ENCODE measurements at places on chromosomes 7 and 10.

DNA sequence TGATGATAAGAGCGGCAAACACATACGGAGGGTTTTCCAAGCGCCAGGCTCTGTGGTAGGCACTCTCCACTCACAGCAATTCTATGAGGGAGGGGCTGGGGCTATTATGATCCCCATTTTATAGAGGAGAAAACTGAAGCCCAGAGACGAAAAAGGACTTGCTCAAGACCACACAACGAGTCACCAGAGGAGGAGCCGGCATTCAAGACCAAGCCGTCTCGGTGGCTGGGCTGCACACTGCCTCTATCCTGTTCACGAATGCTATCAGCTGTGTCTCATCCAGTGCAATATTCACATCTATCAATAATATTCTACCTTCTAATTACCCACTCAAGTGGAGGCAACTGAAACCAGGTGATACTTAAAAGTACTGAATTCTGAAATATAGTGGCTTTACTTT lies 67.8 kb upstream of the NMT2 start:
- DNase-seq: no peak

- no peak for DNase-seq
These were observed 10.9 kb downstream of the CDCA7L start for GRCh38 chr7:21934808-21935207.

DNA sequence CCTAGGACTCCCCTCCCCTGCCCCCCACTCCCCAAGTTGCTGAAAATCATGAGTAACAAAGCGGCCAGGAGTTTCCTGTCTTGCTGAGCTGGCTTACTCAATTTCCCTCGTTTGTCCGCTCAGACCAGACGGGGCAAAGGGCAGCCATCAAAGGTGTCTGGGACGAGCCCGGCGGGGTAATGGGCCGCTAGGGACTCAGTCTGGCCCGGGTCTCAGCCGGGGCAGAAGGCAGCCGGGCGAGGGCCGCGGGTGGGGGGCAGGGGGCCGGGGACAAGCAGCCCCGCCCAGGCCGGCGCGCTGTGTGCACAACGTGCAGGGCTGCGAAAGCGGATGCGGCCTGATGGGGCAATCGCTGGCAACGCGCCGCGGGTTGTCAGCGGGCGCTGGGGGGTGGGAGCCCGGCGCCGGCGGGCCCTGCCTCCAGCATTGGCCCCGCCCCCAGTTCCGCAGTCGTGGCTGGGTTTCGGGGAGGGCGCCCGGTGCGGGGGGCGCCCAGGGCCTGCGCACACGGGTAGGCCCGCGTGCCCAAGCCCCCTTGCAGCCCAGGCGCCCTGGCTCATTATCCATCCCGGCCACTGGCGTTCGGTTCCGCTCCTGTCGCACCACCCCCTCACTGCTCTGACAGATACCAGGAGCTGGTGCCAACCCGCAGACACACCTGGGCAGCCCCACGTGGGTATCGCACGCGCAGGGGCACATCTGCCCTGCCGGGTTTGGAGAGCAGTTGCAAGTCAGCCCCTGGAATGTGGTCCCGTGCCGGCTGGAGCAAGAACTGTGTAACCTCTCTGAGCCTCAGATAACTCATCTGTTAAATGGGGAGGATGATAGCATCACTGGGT lies 35.1 kb downstream of the DNAJB12 start:
- peak; percentile 76 for DNase-seq

DNA sequence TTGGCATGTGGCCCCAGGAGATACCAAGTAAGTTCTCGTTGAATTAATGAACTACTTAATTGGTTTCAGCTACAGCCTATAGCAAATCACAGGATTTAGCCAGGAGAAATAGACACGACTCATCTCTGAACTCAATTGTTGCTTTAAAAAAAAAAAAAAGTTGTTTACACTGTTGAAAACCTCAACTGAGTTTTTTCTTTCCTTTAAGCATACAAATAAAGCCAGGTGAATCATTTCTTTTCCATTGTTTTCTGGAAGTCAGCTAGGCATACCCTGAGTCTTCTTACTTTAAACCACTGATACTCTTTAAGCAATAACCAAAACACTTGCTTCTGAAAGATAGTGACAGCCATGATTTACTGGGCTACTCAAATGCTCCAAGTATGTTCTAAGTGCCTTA lies 755 bp downstream of the FRMPD2 start:
- DNase-seq: no peak

DNA sequence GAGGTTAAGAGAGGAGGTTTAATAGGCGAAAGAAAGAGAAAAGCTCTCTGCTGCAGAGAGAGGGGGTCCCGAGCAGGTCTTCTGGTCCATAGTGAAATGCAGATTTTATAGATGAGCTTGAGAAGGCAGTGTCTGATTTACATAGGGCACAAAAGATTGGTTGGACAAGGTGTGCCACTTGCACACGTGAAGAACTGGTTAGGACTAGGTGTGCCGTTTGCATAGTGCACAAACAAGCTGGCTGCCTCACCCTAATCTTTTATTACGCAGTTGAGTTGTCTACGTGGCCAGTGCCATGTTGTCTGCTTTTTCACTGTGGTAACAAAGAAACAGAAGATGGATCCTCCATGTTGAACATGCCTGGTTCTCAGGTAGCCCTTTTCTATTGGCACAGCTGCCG lies 82.6 kb downstream of the AMPH start:
- no peak for DNase-seq

- no peak for DNase-seq
These were observed 525.3 kb upstream of the CELF2 start for GRCh38 chr10:10492420-10492819.

DNA sequence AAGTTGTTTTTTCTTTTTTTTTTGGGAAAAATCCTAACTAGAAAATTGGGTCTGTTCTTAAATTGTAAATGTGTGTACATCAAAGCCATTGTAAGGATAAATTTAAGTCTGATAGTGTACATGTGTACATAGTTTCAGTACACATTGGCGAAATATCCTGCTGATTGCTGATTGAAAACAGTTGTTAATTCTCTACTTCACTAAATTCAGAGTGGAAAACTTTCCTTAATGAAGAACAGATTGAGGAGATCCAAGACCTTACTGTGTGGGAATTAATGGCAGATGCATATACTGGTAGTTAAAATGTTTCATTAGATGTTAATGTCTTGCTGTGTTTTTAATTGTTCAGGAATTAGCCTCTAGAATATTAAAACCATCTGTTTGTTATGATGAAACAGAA lies 506.0 kb downstream of the AUTS2 start:
- no peak for DNase-seq

- no peak for DNase-seq
These were observed 184.2 kb downstream of the WDR37 start for GRCh38 chr10:1240341-1240775.

DNA sequence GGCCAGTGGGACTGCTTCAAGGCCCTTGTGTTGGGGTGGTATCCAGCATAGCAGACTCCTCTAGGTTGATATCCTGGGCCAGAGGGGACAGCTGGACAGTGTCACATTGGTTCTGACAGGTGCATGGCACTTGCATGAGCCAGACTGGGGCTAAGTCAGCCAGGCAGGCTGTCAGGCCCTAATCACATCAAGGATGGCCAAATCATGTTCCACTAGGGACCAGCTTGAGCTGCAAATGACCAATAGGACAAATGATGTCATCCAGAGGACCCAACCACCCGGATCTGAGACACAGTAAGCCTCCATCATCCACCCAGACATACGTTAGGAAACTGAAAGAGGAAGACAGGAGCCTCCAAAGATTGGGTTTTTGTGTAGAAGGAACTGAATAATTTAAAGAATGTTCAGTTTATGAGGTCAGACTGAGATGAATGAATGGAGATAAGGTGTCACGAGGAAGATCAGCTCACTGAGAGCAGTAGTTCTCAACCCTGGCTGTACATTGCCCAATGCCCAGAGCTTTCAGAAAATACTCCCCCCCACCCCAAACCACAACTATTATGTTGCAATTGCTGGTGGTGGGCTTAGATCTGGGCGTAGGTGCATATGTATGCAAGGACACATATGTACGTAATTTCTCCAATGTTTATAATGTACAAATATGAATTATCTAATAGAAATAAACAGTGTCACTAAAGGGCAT lies 75.2 kb upstream of the INHBA start:
- DNase-seq: no peak

GRCh38 chr7:156031679-156032478 lies 219.6 kb upstream of the SHH start:
- no peak for DNase-seq

GRCh38 chr10:84269773-84270172 lies 24.9 kb downstream of the RGR start:
- no peak for DNase-seq

GRCh38 chr7:150406567-150407421 lies 27.7 kb downstream of the ZNF775 start:
- no peak for DNase-seq

- peak; percentile 69 for DNase-seq
These were observed 137.4 kb upstream of the CDCA7L start for GRCh38 chr7:22082886-22083703.

GRCh38 chr10:20228729-20229128 lies 412.5 kb downstream of the PLXDC2 start:
- DNase-seq: no peak

DNA sequence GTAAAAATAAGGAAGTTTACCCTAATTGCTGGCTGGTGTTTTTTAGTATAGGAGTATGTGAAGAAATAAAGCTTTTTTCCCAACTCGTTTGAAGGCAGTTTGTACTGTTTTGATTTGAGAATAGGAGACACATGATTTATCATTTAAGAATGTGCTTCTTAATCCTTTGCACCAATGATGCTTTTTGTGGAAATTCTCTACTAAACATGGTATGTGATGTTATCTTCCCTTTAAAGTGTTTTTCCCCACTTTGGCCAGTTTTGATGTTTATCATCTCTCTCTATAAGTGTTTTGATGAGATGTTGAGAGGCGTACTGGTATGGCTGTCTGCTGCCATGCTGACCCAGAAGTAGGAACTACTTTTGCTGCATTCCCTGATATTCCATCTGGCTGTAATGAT lies 85.1 kb downstream of the SUGCT start:
- no peak for DNase-seq

DNA sequence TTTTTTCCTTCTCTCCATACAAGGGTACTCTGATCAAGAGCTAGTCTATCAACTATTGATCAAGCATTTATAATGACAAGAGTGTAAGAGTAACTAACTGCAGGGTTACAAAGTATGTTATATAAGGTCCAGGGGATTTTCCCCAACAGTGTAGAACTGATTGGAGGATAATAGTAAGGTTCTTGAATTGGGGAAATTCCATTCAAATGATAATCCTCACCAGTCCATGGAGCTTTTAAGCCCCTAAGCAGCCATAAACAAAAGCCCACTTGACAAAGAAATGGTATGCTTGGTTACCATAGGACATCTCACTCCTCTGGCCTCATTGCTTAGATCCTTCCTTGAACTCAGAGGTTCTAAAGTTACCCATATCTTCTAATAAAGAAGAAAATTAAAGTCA lies 8.2 kb downstream of the YME1L1 start:
- DNase-seq: no peak

All from activated CD4-positive, alpha-beta T cell treated with anti-CD3 and anti-CD28 coated beads for 1 hour (primary cell).